ENCODE measurements at places on chromosomes 4 and X.

GRCh38 chr4:123976285-123976684, 579.7 kb downstream of the SPRY1 start:
- DNase-seq: no peak

DNA sequence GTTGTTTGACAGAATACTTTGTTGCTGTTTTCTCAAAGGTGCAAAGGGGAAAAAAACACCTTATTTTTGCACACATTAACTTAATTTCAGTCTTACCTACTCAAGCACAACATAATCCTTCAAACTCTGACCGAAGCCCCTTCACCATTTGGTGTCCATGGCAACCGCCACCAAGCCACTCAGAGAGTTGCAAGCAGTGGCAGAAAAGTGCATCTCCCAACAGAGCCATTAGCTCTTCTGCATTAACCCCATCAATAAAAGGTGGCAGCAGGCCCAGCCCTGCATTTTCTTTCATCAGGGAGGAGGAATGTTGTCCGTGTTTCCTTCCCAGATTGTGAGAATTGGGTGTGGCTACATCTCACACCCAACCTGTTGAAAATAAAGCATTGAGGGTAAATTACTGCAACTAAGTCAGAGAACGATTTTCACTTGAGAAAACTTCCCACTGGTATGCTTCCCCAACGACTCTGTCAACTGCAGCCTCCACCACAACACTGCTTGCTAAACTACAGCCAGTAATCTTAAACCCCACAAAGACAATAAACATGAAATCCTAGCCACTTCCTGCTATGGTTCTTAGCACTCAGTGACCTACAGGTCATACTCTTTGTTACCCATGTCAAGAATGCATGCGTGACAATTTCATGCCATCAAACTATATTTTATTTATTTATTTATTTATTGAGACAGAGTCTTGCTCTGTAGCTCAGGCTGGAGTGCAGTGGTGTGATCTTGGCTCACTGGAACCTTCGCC, 154.0 kb downstream of the GRIA3 start:
- no peak for DNase-seq

GRCh38 chr4:120528428-120528827, 394.1 kb downstream of the PRDM5 start:
- no peak for DNase-seq

DNA sequence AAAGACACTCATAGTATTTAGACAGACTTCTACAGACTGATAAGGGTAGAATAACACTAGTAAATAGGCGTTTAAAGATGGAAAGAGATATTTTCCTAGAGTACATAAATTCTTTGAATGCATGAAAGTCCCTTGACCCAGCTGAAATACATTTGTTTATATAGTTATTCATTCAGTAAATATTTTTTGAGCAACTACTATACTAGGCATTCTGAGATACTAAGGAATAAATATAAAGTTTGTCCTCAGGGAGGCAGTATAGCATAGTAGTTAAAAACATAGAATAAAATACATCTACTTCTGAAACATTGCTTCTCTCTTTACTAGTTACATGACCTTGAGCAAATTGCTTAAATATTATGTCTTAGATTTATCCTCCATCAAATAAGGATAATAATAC, 27.4 kb downstream of the HMGN5 start:
- DNase-seq: no peak

GRCh38 chr4:118939169-118939783, 50.6 kb downstream of the SYNPO2 start:
- DNase-seq: no peak

DNA sequence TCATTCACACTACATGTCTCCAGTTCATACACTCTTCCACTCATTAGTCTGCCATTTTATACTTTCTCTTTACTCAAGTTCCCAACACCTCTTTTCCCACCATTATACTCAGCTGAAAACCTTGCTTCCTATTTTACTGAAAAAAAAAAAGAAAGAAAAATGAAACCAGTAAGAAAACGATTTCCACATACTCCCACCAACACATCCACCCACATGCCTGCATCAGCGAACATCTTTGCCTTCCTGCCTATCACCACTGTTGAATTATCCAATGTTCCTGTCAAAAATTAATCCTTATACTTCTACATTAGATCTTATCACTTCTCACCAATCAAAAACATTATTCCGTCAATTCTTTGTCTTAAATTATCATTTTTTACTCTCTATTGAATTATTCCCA, 188.1 kb upstream of the FAM241A start:
- no peak for DNase-seq

- no peak for DNase-seq
Measured at GRCh38 chr4:184936071-184936470, 82.2 kb upstream of the HELT start.

DNA sequence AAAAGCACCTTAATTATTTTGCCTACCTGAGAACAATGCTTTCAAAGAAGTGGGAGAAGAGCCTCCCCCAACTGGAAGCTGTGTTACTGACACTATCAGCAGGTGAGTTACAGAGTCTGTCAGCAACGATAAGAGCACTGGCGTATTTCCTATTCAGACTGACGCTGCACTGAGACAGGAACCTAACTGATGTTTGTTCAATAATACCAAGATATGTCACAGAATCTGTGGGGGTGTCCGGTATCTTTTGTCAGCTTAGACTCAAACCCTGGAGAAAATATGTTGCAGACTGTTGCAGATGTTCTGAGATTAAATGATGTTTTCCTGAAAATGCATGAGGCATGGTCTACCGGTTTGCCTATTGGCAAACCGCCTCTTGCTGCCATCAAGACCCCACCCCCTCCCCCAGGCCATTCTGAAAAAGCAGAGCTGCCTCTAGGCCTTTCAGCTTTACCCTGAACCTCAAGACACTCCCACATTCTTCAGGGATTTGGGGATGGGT, 115.2 kb upstream of the KIT start:
- DNase-seq: no peak

- DNase-seq: no peak
Measured at GRCh38 chr4:182494103-182494502, 250.9 kb downstream of the TENM3 start.

- no peak for DNase-seq
Measured at GRCh38 chr4:122845760-122846159, 19.1 kb downstream of the FGF2 start.

DNA sequence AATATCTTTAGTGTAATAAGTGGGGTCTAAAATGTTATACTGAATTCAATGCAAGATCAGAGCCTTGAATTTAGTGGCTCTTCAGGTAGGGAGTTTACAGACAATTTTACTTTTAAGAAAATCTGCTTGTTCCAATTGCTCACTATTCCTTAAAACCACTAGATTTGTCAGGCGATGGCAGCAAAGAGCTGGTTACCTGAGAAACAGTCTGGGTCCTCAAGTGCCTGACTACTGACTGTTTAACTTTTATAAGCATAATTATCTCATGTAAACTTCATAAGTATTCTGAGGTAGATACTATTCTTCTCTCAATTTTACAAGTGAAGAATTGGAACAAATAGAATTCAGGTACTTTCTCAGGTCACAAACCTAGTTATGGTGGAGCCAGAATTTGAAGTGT, 84.3 kb downstream of the RRAGB start:
- no peak for DNase-seq

DNA sequence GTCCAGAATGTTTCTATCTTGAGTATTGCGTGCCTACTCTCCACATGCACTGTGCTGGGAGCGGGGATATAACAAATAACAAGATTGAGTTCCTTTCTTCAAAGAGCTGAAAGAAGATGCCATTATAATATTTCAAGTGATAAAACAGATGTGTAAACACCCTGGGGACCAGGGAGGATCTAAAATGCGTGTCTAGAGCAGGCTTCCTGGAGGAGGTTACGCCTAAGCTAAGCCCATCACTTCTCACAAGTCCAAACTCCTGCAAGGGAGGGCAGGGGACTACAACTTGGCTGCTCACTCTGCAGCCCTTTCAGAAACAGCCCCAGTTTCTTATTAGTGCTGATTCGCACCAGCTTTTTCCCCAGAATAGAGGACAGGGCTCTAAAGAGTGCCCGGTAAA, 21.5 kb downstream of the PTCHD1 start:
- no peak for DNase-seq

DNA sequence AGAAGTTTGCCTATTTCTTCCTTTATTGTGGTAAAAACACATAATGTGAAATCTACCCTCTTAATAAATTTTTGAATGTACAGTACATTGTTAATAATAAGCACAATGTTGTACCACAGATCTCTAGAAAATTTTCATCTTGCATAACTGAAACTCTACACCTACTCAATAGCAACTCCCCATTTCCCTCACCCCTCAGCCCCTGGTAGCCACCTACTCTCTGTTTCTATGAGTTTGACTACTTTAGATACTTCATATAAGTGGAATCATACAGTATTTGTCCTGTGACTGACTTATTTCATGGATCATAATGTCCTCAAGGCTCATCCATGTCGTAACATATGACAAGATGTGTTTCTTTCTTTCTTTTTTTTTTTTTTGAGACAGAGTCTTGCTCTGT, 446.4 kb downstream of the RPA4 start:
- no peak for DNase-seq

- no peak for DNase-seq
Measured at GRCh38 chr4:150983851-150984250, 31.2 kb downstream of the LRBA start.

- no peak for DNase-seq
Measured at GRCh38 chr4:142901166-142901662, 55.1 kb upstream of the INPP4B start.

- no peak for DNase-seq
Measured at GRCh38 chr4:181702864-181703495, 540.2 kb upstream of the TENM3 start.

GRCh38 chr4:52945326-52945898, 83.3 kb downstream of the RASL11B start:
- DNase-seq: no peak

DNA sequence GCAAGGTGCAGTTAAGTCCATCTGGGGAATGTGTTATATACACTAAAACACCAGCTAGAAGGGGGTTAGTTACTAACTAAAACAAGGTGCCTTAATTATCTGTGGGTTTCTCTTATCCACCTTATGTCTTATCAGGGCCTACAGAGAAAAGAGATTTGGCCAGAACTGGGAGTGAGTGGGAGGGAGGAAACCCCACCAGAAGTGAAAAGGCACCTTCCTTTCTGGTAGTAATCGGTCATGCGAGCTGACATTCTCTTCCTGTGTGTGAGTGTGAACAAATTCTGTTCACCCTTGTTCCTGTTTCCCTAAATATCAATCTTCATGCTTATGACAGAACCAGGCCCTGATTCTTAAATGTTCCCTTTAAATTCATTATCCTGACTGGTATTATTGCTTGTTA, 43.5 kb downstream of the SRPX2 start:
- no peak for DNase-seq

GRCh38 chr4:156948738-156949137, 22.9 kb downstream of the PDGFC start:
- no peak for DNase-seq

- no peak for DNase-seq
Measured at GRCh38 chrX:43953218-43953617, 20.0 kb downstream of the NDP start.

DNA sequence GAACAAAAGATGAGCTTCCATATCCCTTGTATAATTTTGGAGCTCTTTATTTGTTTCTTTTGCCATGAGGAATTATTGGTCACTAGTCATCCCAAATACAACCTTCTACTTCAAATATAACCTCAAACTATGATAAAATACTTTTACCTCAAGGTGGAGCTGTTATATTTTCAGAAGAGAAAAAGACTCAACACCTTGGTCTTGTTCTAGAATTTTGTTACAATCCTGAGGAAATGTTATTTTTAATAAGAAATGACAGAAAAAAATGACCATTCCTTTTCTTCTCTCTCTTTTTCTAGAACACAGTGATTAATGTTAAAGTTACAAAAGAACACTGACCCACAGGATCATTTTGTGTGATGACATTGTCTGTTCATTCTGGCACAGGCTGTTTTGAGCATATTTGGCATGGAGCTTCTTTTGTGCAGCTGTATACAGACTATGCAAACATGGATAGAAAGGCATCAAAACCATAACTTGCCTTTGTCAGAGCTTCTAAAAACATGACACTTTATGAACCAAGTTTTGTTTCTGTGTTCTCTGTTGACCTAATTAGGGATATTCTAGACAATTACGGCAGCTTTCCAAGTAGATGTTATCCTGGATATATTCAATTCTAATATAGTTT, 159.6 kb upstream of the CTSO start:
- no peak for DNase-seq

DNA sequence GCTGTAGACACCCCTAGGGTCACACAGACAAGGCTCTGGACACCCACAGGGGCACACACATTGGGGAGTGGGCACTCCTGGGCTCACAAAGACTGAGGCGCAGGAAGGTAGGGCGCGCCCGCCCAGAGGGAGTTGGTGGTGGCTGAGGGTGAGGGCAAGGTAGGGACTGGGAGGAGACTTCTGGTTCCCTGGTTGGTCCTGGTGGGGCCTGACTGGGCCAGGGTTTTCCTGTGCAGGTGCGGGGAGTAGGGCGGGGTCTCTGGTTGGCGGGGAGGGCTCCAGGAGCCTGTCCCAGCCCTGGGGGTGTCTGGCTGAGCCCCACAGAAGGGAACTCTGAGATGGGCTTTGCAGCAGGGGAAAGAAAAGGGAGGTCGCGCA, 6.7 kb upstream of the WAS start:
- no peak for DNase-seq

DNA sequence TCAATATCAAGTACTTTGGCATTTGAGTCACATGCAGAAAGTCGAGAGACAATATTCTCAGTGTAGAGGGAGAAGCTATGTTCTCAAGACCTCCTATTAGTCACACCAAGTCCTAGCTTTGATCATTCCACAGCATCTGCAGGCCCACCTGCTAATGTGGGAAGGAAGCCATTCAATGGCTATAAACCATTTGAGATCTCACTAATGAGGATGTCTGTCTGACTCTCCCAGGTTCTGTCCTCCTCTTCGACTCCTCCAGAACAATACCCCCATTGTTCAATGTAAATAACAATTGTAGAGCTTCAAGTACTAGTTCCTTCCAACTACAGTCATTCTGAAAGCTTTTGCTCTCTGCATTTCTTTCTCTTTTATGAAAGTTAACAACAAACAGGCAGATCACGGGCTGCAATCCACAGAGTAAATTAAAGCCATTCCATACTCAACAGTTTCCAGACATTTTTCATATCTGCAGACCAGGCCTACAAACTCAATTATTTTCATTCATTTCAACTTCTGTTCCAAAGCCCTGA, 140.2 kb upstream of the EDNRA start:
- DNase-seq: no peak

DNA sequence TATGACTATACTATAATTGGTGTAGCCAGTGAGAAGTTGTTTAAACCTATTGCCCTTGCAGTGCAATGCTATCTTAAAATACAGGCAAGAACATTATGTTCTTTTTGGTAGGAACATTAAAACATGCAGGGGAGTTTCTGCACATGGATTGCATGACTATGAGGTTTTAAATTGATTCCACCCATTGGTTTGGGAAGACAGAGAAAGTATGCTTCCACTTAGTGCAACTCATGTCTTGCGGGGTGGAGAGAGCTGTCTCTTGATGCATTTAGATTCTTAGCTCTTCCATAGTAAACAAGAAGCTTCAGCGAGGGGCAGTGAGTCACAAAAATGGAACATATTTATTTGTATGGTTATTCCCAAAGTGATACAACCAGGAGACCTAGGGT, 39.5 kb upstream of the RASL11B start:
- no peak for DNase-seq

- DNase-seq: no peak
Measured at GRCh38 chrX:106467943-106468342, 143.8 kb upstream of the RADX start.

- DNase-seq: no peak
Measured at GRCh38 chrX:103754401-103754800, 22.2 kb upstream of the PLP1 start.

- DNase-seq: no peak
Measured at GRCh38 chrX:116493271-116493670, 30.5 kb upstream of the CT83 start.

- no peak for DNase-seq
Measured at GRCh38 chr4:20698382-20698781, 1.9 kb upstream of the PACRGL start.

- no peak for DNase-seq
Measured at GRCh38 chrX:24169211-24169610, 19.7 kb downstream of the ZFX start.

All from left forelimb (tissue), 1 donor.